ENCODE measurements at places on chromosomes 16 and 17. TPM values are rescaled to one million over a fixed set of nuclear protein-coding genes. Genes with fewer than 3 reads are reported as not detected.

DNA sequence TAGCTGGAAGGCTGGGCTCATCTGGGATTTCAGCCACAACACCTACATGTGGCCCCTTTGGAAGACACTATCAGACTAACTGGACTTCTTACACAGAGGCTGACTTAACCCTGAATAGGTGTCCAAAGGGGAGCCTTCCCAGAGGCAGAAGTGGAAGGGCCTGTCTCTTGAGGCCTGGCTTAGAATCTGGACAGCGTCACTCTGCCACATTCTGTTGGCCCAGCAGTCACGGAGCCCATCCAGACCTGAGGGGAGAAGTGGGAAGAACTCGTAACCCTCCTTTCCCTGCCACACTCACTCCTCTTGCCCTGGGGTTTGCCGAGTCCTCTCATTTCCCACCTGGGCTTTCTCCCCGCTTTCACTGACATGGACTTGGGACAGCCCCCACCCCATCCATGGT, 170.5 kb downstream of the C16orf95 start:
- DNase-seq = no peak

DNA sequence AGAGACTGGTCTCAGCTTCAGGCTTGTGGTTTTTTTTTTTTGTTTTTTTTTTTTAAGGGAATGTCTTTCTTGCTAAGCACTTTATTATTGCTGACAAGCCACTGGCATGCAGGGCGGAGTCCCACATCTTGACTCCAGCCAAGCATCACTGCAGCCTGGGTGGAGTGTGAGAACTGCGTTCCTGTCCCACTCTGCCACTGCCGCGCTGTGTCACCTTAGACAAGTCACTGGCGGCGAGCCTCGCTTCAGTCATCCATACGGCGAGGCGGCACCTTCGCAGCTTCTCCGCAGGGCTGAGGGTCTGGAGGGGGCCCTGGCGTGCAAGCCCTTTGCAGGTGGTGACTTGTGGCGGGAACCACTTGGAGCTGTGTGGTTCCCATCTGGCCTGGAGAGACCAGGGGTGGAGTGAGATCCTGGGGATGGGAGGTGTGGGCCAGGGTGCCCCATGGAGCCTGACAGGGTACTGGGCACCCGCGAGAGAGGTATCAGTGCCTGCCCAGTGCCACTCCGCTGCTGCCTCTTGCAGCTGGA, 99.1 kb upstream of the CIBAR2 start:
- no peak for DNase-seq

DNA sequence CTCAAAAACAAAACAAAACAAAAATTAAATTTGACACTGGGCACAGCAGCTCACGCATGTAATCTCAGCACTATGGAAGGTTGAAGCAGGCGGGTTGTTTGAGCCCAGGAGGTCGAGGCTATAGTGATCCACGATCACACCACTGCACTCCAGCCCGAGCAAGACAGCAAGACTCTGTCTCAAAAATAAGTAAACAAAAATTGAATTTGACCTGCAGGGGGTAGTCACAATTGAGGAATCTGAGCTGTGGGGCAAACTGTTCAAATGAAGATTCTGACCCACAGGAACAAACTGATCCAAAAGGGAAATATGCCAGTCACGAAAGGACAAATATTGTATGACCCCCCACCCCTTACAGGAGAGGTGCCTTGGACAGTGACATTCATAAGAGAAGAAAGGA, 29.8 kb downstream of the ANKRD11 start:
- no peak for DNase-seq

GRCh38 chr16:71954699-71955195, 45.5 kb downstream of the PKD1L3 start:
- no peak for DNase-seq

GRCh38 chr17:56739376-56739775, 94.3 kb downstream of the C17orf67 start:
- DNase-seq = no peak

- DNase-seq = no peak
Observed at GRCh38 chr17:82382933-82383255, 11.3 kb downstream of the UTS2R start.

The KCNJ18 gene
- not detected for total RNA-seq

The MT1H gene
- total RNA-seq = 2.1 TPM

All from hepatocyte (in vitro differentiated cells).